ENCODE measurements at places on chromosomes 4 and X.

GRCh38 chrX:38935561-38935960 lies 134.3 kb downstream of the MID1IP1 start:
- no peak for DNase-seq

- DNase-seq = peak; percentile 23
Measured at GRCh38 chrX:102835504-102836146, 101.4 kb upstream of the RAB40AL start.

GRCh38 chrX:133598601-133599335 lies 183.5 kb upstream of the GPC4 start:
- no peak for DNase-seq

DNA sequence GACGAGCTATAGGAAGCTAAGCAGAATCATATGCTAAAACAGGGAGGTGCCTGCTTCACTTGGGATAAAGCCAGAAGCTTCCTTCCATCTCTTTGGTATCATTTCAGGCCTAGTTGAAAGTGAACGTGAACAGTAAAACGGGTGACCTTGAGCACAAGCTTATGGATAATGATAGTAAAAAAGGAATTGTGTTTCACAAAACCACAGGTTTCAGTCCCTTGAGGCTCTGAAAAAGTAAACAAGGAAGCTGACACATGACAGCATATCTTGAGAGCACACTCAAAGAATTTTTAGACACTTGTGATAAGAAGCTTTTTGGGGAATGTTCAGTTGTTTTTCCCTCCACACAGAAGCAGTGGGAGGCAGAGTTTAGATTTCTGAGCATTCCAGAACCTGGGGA lies 286.1 kb downstream of the DCHS2 start:
- DNase-seq = no peak

GRCh38 chr4:83389037-83389720 lies 54.5 kb upstream of the HPSE start:
- peak; percentile 70 for DNase-seq

GRCh38 chrX:56429581-56429980 lies 133.8 kb upstream of the UBQLN2 start:
- DNase-seq = no peak

- DNase-seq = peak; percentile 14
Measured at GRCh38 chrX:47854474-47854873, 17.8 kb downstream of the ZNF81 start.

- DNase-seq = no peak
Measured at GRCh38 chrX:129193357-129193756, 329.9 kb downstream of the SMARCA1 start.

GRCh38 chr4:29213020-29213419 lies 1507.1 kb upstream of the PCDH7 start:
- no peak for DNase-seq

DNA sequence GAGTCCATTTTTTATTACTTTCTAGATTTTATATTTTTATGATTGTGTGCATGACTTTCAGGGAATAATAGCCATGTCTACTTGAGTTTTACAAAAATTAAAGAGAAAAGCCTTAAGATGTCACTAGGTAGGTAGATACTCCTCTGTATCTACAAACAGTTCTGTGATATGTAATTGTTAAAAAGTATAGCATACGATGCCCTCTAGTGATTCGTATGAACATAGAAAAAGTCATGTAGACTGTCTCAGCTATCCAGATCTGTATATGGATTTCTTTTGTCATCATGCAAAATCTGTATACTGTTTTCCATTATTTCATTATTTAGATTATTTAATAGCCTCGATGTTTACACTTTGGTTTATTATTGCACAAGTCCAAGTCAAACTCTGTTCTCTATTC lies 856.6 kb downstream of the CENPC start:
- DNase-seq = peak; percentile 6

- DNase-seq = no peak
Measured at GRCh38 chr4:187283201-187283955, 559.7 kb upstream of the FAT1 start.

GRCh38 chr4:48167538-48168263 lies 33.7 kb upstream of the TXK start:
- no peak for DNase-seq

GRCh38 chr4:56575820-56576429 lies 70.3 kb downstream of the ARL9 start:
- DNase-seq = peak; percentile 8

DNA sequence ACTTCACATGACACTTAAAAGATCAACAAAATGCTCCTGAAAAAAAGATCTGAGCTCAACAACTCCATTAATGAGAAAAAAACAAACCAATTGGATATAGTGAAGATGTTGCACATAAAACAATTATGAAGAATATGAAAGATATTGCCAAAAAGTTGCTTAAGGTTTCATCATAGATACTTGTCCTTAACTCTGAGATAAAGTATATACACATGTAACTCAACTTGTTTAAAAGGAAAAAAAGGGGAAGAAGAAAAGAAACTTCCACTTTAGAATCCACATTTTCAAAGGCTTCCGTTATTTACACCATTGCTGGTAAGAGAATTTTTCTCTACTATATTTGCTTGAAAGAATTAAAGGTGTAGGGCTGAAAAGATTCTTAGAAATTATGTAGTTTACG lies 2.7 kb downstream of the AFAP1 start:
- DNase-seq = no peak

GRCh38 chr4:38560768-38561558 lies 103.0 kb upstream of the KLF3 start:
- DNase-seq = peak; percentile 72

GRCh38 chr4:83581411-83582288 lies 45.7 kb downstream of the GPAT3 start:
- DNase-seq = no peak

DNA sequence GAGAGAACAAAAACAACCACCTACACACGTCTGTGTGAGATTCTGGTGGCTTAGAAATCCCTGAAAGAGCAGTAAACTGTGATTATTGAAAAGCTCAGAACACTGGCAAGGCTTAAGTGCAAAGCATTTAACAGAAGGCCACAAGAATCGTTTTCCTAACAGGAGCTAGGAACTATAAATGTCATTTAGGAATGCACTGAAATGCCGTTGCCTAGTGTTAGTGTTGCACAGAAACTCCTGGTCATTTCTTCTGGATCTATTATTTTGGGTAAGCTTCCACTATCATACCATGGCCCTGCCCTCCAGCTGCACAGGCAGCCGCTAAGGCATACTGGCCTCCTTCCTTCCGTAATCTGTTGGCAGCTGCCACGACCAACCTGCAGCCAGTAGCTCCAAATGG lies 923.2 kb downstream of the NLGN4X start:
- DNase-seq = no peak

DNA sequence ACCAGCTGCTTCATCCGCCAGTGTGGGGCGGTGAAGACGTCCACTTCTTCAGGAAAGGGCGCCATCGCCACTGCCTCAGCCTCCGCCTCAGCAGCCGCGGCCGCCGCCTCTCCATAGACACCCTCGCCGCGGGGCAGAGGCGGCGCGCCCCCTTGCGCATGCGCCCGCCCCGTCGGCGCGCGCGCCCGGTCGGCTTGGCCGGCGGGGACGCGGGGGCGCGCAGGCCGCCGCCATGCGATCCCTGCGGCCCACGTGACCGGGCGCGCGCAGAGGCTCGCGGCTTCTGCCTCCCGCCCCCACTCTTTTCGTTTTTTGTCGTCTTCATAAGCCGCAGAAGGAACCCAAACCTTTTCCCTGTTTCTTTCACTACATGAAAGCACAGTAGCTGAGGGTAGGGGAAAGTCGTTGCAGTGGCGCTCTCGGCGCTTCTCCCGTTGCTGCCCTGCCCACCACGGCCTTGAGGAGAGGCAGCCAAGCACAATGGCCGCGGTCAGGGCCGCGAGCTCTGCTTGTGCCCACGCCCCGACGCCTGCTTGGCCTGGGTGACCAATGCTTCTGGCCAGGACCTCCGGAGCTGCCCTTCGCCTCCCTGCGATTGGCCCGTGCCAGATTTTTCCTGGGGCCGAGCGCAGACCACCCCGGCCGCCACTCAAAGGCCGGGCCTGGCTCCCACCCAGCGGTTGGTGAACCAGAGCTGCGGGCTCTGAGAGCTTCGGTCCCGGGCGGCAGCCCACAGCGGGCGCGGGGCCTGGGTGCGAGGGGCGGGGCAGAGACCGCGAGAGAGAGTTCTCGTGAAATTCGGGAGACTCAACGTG lies at the start of gene FBXL5:
TSS of gene FBXL5 (minus strand) at position 135 of the 815 bp plus-strand sequence. CDS start at position 65, 70 bp downstream.
- peak; percentile 82 for DNase-seq

GRCh38 chr4:149214301-149214700 lies 601.3 kb downstream of the IQCM start:
- DNase-seq = no peak

GRCh38 chrX:30577362-30577991 lies at the start of gene TASL:
Gene TASL, minus strand, starts transcription at chrX:30577766. Its CDS starts 17,411 bp downstream, at chrX:30560355.
- no peak for DNase-seq

- peak; percentile 1 for DNase-seq
Measured at GRCh38 chrX:75038925-75039324, 113.7 kb upstream of the NEXMIF start.

- DNase-seq = no peak
Measured at GRCh38 chrX:133847340-133847994, 137.9 kb downstream of the GPC3 start.

GRCh38 chr4:6134612-6135220 lies 65.6 kb downstream of the JAKMIP1 start:
- DNase-seq = no peak

- DNase-seq = no peak
Measured at GRCh38 chrX:115503099-115503498, 57.9 kb upstream of the PLS3 start.

DNA sequence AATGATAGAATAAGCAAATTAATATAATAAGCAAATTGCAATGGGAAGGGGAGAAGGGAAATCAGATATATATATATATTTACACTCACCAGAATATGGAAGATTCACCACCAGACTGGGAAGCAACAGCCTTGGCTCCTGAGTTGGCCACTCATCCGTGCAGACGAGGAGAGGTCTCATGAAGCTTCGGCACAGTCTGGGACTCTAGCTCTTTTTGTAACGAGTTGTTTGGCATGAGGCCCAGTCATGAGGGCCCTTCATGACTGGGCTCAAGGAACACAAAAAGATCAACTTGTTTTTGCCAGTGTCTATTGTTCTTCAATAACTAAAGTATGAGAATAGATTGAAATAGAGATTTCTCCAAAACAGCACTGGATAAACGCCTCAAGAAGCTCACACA lies 176.4 kb downstream of the ADGRA3 start:
- no peak for DNase-seq

- no peak for DNase-seq
Measured at GRCh38 chr4:123444290-123444731, 47.7 kb downstream of the SPRY1 start.
